SW 1271 (cell line): ENCODE measurements at places on chromosomes 1 and 21.

- no peak for DNase-seq
These were observed 85.6 kb downstream of the PRRX1 start for GRCh38 chr1:170749549-170749948.

DNA sequence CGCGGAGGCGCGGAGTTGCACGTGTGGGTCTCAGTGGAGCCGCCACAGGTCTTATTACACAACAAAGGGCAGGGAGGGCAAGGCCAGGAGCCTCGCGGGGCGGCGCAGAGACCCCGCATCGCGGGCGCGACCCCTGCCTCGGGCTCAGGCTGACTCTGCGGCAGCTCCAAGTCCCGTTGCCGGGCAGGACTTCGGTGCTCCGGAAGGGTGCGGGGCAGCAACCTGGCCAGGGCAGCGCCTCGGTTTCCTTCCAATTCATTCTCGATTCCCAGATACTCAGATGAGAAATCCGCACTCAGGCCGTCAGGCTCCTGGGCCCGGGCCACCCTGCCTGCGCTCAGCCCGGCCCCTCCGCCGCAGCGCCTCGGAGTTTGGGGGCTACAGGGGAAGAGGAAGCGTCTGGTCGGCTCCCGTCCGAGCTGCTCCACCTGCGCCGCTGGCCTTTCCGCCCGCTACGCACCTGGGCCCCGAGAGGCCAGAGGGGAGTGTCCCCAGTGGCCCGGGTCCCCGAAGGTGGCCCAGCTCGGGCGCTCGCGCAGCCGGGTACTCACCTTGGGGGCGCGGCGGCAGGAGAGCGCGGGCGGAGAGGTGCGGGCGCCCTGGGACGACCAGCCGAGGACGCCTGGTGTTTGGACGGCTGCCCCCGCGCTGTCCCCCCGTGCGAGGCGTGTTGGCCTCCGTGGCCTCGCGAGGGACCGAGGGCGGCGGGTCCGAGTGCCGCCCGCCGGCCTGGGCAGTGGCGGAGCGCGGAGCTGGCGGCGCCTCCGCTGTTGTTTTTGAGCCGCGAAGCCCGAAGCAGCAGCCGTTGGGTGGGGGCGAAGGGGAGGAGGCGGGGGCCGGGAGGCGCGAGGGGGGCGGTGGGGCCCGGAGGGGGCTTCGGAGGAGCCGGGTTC, 1.1 kb upstream of the PRDM16 start:
- no peak for DNase-seq

DNA sequence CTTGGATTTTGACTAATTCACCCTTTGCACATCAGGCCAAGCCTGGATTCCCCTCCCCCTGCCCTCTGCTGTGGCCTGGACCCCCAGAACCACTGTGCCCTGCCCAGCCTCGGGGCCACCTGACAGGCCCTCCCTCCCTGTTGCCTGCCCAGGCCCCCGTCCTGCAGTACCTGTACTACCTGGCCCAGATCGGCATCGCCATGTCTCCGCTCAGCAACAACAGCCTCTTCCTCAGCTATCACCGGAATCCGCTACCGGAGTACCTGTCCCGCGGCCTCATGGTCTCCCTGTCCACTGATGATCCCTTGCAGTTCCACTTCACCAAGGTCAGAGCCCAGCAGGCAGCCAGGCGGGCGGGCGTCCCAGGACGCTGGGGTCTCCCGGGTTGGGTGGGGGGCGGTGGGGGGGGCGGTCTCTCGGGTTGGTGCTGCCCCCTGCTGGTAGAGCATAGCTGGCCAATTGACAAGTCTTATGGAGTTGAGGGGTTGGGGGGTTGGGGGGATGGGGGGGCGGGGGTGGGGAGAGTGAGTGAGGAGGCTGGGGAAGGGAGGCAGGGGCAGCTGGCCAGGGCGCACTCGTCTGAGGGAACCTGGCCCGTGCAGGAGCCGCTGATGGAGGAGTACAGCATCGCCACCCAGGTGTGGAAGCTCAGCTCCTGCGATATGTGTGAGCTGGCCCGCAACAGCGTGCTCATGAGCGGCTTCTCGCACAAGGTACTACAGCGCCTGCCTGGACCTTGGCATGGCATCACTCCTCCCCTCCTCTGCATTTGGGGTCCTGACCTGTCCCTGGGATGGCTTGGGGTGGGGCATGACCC, 10.7 kb downstream of the AMPD2 start:
- no peak for DNase-seq

- no peak for DNase-seq
These were observed 27.9 kb upstream of the C1orf87 start for GRCh38 chr1:60101516-60101915.

- DNase-seq: no peak
These were observed 1338.7 kb upstream of the ADGRL2 start for GRCh38 chr1:80462006-80462405.
